Activated CD4-positive, alpha-beta memory T cell treated with anti-CD3 and anti-CD28 coated beads, Interleukin-2, amount 10 ng/mL, durations not matched to agents 7 days and 5 days (primary cell): ENCODE measurements at places on chromosomes 11 and 22.

DNA sequence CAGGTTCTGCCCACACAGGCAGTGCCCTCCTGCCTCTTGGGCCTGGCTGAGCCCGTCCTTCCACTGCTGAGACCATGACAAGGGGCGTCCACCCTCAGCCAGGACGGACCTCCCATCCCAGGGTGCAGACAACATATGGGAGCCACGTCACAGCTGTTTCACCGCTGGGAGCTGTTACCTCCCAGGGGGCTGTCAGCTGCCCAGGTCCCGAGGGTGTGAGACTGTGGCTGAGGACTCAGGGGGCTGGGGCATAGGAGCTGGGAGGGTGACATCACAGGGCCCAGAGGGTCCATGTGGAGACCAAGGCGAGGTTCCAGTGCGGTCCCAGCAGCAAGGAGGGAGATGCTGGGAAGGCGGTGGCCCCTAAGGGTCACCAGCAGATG lies 17.9 kb upstream of the CTSD start:
- H3K27me3 ChIP-seq, result peaks cover 6% of the 10 kb centered on the region
- DNase-seq, result no peak
- H3K27ac ChIP-seq, result no peak overlapping the region
- no peak overlapping the region for H3K4me3 ChIP-seq

DNA sequence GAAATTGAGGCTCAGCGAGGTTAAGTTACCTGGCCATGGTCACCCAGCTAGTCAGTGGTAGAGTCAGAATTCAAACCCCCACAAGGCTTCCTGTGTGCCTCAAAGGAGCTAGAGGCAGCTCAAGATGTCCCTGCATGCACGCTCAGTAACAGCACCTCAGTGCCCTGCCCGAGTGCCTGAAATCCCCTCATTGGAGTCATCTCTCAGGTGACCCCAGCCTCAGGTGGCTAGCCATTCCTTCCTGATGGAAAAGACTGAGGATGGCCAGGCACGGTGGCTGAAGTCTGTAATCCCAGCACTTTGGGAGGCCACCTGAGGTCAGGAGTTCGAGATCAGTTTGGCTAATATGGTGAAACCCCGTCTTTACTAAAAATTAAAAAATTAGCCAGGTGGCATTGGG lies 36.9 kb downstream of the LIF start:
- no peaks in the 10 kb centered on the region for H3K27me3 ChIP-seq
- H3K27ac ChIP-seq, result no peak overlapping the region
- H3K4me3 ChIP-seq, result no peak overlapping the region
- H3K4me1 ChIP-seq, result peaks cover 45% of the 10 kb centered on the region

DNA sequence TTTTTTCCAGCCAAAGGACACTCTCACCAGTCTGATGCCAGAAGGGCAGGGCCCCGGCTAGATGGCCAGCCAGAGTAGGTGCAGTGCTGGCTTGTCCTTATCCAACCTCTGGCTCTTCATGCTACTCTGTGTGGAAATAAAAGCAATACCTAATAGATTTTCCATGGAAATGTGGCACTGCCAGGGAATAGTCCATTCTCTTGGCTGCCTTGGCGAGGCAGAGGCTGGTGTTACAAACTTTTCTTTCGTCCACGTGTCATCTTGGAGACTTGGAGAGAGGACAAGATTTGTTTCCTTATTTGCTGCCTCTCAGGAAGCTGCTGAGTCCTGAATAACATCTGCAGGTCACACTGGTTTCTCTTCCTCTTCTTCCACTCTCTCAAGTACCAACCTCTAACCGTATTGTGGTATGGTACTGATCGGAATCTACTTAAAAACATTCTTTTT lies 17.2 kb upstream of the C1QTNF4 start:
- peaks cover 10% of the 10 kb centered on the region for H3K4me1 ChIP-seq
- H3K36me3 ChIP-seq, result no peaks in the 10 kb centered on the region
- H3K27me3 ChIP-seq, result peaks cover 2% of the 10 kb centered on the region

- no peaks in the 10 kb centered on the region for H3K4me1 ChIP-seq
- H3K27me3 ChIP-seq, result no peaks in the 10 kb centered on the region
- no peak overlapping the region for H3K27ac ChIP-seq
- H3K4me3 ChIP-seq, result no peak overlapping the region
These were observed 6.3 kb downstream of the TYR start for GRCh38 chr11:89184021-89184420.

- H3K4me3 ChIP-seq, result no peak overlapping the region
- H3K36me3 ChIP-seq, result peaks cover 4% of the 10 kb centered on the region
- H3K27ac ChIP-seq, result no peak overlapping the region
- peaks cover 49% of the 10 kb centered on the region for H3K4me1 ChIP-seq
These were observed 16.4 kb downstream of the TOM1 start for GRCh38 chr22:35315855-35316745.

- no peak for DNase-seq
- H3K27me3 ChIP-seq, result no peaks in the 10 kb centered on the region
- H3K36me3 ChIP-seq, result no peaks in the 10 kb centered on the region
- no peak overlapping the region for H3K4me3 ChIP-seq
- peaks cover 7% of the 10 kb centered on the region for H3K4me1 ChIP-seq
These were observed 14.8 kb downstream of the KIAA0930 start for GRCh38 chr22:45225732-45226502.

- no peak overlapping the region for H3K4me3 ChIP-seq
- H3K27me3 ChIP-seq, result peaks cover 62% of the 10 kb centered on the region
- no peaks in the 10 kb centered on the region for H3K36me3 ChIP-seq
- H3K27ac ChIP-seq, result no peak overlapping the region
- H3K4me1 ChIP-seq, result no peaks in the 10 kb centered on the region
- no peak for DNase-seq
These were observed 7.7 kb upstream of the SLC1A2 start for GRCh38 chr11:35427071-35427470.

DNA sequence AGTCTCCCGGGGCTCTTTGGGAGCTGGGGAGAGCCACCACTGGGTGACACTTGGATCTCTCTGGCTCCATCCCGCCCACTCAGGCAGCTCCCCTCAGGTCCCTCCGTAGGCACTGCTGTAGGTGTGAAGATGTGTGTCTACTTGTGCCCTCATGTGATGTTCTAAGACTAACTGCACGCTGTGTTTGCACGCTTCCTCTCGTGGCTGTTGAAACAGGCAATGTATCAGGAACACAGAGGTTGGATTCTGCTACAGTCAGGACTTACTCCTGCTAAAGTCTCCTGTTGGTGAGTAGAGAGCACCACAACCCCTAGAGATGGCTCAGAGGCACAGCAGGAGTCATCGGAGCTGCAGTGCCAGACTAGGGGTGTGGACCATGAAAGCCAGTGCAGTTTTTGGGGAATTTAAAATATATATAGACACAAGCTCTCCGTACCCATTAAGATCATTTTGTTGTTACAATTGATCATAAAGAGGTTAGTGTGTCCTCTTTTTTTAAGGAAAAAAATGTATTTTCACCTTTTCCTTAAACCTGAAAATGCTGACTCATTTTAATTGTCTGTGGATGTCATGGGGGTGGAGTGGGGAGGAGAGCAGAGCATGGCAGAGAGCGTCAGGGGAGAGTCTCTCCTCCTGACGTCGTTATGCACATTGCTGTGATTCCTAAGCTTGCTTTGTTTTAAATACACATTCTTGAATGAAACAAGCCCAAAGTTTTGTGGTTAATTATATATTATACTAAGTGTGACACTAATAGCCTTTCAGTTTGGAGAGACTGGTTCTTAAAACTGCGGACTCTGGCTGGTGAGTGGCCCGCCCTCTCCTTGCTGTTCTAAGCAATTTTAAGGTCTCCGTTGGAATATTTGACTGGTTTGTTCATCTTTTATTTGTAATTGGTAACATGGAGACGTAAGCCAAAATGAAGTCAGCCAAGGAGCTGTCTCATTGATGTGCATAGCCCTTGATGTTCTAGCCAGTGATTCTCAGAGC lies 16.2 kb upstream of the CTTN start:
- H3K27ac ChIP-seq, result no peak overlapping the region
- no peaks in the 10 kb centered on the region for H3K4me1 ChIP-seq
- H3K4me3 ChIP-seq, result no peak overlapping the region
- H3K36me3 ChIP-seq, result peaks cover 35% of the 10 kb centered on the region
- no peak for DNase-seq

- no peak overlapping the region for H3K4me3 ChIP-seq
- H3K27ac ChIP-seq, result no peak overlapping the region
- H3K36me3 ChIP-seq, result no peaks in the 10 kb centered on the region
These were observed 11.4 kb upstream of the CAT start for GRCh38 chr11:34427186-34427805.

- H3K27me3 ChIP-seq, result peaks cover 3% of the 10 kb centered on the region
- no peak for DNase-seq
- H3K36me3 ChIP-seq, result no peaks in the 10 kb centered on the region
- H3K27ac ChIP-seq, result no peak overlapping the region
- no peak overlapping the region for H3K4me3 ChIP-seq
These were observed 105.9 kb upstream of the ARHGAP20 start for GRCh38 chr11:110818032-110818687.

GRCh38 chr22:47374901-47375575 lies 612.6 kb downstream of the TBC1D22A start:
- no peaks in the 10 kb centered on the region for H3K36me3 ChIP-seq
- no peaks in the 10 kb centered on the region for H3K27me3 ChIP-seq
- no peaks in the 10 kb centered on the region for H3K4me1 ChIP-seq
- no peak overlapping the region for H3K4me3 ChIP-seq
- H3K27ac ChIP-seq, result no peak overlapping the region

GRCh38 chr22:26674211-26675190 lies 17.1 kb downstream of the MIAT start:
- H3K27me3 ChIP-seq, result no peaks in the 10 kb centered on the region
- H3K4me3 ChIP-seq, result peak overlapping the region; percentile 90
- peak overlapping the region; percentile 100 for H3K27ac ChIP-seq

DNA sequence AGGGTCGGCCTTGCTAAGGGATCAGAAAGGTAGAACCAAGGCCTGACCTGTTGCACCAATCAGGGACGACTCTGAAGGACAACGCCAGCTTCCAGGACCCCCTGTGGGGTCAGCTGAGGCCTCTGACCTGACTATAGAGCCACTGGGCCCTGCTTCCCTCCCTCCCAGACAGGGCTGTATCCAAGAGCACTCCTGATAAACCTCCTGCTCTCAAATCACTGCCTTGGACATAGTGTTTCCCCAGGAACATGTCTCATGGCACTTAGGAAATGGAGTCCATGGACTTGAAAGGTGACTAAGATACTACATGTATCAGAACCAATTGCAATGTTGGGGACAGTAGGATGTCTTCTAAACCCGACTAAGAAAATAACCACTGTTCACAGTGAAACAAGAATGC lies 117.8 kb upstream of the OPCML start:
- H3K4me3 ChIP-seq, result no peak overlapping the region
- no peaks in the 10 kb centered on the region for H3K4me1 ChIP-seq
- H3K27ac ChIP-seq, result no peak overlapping the region
- DNase-seq, result no peak

DNA sequence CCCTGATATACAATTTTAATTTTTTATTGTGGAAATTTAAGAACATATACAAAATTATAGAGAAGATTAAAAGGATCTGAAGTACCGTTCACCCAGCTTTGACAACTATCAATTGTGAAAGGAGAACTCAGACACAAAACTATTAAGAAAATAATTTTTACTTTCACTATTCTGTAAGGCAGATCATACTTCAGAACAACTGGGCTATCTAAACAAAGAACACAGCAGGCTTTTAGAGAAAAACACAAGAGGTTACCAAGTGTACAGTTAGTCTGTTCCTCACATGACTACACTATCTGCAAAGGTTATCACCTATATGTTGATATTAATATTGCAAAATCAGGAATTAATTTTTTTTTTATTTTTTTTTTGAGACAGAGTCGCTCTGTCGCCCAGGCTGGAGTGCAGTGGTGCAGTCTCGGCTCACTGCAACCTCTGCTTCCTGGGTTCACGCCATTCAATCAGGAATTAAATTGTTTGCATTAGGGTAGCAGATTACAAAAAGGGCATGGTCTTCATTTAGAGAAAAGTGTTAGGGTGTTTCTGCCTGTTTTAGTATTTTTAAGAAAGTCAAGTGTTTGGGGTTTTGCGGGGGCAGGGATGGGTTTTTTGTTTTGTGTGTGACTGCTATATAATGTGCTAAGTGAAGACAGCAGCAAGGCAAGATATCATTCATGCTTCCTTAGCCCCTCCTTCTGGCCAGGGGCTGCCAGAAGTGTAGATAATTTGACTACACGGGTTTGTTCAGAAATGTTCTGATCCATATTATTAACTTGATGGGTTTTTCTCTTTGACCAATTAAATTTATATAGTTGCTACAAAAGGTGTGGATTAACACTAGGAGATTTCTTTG lies 27.6 kb upstream of the SIK2 start:
- H3K36me3 ChIP-seq, result no peaks in the 10 kb centered on the region
- H3K4me3 ChIP-seq, result no peak overlapping the region
- no peak overlapping the region for H3K27ac ChIP-seq
- peaks cover 10% of the 10 kb centered on the region for H3K27me3 ChIP-seq

DNA sequence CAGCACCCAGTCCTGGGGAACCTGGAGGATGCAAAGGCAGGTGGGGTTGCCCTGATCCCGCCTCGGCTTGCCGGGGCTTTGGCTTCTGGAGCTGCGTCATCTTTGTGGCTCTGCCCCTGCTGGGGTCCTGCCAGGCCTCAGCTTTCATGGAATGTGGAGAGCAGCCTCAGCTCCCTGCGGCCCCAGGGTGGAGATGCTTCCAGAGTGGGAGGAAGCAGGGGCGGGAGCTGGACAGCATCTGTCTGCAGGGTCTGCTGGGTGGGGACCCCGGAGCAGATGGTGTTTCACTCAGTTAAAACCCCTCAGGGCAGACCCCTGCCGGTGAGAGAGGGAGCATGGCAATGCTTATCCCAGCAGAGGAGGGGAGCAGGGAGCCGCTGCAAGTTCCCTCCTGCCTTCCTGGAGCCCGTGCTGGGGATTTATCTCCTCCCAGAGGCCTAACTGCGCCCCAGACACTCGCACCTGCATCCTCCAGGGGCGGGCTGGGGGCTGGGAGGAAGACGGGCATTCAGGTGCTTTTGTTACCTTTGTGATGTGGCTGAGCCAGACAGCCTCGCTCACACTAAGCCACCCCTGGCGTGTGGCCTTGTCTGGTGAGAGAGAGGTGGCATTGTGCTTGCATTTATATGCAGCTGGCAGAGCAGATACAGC lies 15.7 kb downstream of the GRIK4 start:
- no peaks in the 10 kb centered on the region for H3K4me1 ChIP-seq
- DNase-seq, result no peak
- no peaks in the 10 kb centered on the region for H3K36me3 ChIP-seq
- H3K27me3 ChIP-seq, result peaks cover 10% of the 10 kb centered on the region
- H3K27ac ChIP-seq, result no peak overlapping the region

- H3K4me3 ChIP-seq, result no peak overlapping the region
- peaks cover 23% of the 10 kb centered on the region for H3K36me3 ChIP-seq
- H3K27ac ChIP-seq, result no peak overlapping the region
- H3K4me1 ChIP-seq, result no peaks in the 10 kb centered on the region
- no peaks in the 10 kb centered on the region for H3K27me3 ChIP-seq
- DNase-seq, result no peak
These were observed 25.0 kb upstream of the SERPIND1 start for GRCh38 chr22:20748731-20749428.

DNA sequence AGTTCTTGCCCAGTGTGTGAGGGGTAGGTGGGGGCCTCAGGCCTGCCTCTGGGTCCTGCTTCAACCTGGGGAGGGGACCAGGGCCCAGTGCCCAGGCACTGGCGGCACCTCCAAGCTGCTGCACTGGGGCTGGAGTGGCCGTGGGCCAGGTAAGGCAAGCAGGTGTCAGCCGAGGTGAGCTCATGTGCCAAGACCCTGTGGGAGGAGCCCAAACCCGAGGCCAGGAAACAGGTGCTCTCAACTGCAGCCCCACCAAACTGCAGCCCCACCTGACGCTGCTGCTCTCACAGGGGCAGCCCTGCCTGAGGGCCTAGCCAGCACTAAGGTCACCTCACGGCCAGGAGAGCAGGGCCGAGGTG lies 18.1 kb upstream of the GNB1L start:
- peaks cover 10% of the 10 kb centered on the region for H3K4me1 ChIP-seq
- DNase-seq, result no peak
- H3K36me3 ChIP-seq, result no peaks in the 10 kb centered on the region
- no peaks in the 10 kb centered on the region for H3K27me3 ChIP-seq
- H3K4me3 ChIP-seq, result no peak overlapping the region
